SJSA1 (cell line): ENCODE measurements at places on chromosomes 11 and 22. TPM values are rescaled to one million over a fixed set of nuclear protein-coding genes. Genes with fewer than 3 reads are reported as not detected.

DNA sequence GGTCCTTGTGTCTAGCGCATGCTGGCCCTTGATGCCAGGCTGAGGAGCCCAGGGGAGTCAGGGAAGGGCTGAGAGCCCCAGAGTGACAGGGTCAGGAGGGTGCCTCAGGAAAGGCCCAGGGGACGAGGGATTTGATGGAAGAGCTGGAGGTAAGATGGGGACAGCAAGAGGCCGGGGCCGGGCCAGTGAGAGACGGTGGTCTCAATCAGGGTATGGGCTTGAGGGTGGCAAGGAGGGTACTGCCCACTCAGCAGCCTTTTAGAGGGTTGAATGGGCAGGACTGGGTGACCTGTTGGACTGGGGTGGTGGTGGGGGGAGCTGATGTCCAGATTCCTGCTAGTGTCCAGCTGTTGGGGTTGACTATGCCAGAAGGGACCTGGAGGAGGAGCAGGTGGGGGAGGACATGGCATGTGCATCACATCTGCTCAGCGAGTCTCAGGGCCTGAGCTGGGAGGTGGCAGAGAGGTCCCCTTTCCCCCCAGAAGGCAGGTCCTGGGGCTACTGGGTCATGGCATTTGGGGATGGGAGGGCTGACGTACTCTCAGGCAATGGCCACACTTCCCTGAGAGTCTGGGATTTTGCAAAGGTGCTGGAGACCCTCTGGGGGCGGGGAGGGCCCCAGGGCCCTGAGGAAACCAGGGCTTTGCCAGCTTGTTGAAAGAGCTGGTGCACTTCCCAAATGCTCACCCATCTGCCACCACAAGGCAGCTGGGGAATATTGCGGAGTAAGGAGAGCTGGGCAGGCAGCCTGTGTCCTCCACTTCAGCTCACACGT is 18.4 kb downstream of the MYO7A start:
- DNase-seq, result no peak

HBG2 gene
- not detected in 2 replicates for total RNA-seq

DNA sequence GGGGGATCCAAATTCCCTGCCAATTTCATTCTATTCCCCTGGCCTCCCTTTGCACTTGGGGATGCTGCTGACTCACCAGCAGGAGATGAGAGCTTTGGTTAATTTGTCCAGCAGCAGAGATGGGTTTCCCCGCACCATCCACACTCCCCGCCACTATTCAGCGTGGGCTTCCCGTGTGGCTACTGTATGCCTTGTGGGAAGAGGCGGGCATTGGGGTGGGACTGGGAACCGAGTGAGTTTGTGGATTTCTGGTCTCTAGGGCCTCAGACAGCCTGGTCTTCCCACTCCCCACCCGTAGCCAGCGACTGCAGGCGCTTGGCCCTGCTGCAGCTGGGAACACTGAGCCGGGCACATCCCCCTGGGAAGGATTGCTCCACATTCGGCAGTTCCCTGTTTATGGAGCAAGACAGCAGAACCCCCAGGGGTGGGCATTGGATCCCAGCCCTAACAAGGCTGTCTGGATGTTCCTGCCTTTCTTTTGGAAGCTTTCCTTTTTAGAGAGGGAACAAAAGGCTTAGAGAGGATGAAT is 23.4 kb downstream of the KIAA1671 start:
- DNase-seq, result no peak

GNG3 gene
- total RNA-seq, result not detected in 2 replicates

RAG2 gene
- total RNA-seq, result not detected in 2 replicates

- no peak for DNase-seq
Measured at GRCh38 chr11:71334191-71334590, 81.8 kb upstream of the SHANK2 start.

- DNase-seq, result no peak
Measured at GRCh38 chr22:48993655-48994054, 834.0 kb downstream of the BRD1 start.

GRCh38 chr22:25840167-25840566 is 98.2 kb downstream of the MYO18B start:
- no peak for DNase-seq

RSF1 gene
- total RNA-seq, result 9.5 and 10.6 TPM in 2 replicates

NPAS4 gene
- 1.3 and 2.2 TPM in 2 replicates for total RNA-seq

DNA sequence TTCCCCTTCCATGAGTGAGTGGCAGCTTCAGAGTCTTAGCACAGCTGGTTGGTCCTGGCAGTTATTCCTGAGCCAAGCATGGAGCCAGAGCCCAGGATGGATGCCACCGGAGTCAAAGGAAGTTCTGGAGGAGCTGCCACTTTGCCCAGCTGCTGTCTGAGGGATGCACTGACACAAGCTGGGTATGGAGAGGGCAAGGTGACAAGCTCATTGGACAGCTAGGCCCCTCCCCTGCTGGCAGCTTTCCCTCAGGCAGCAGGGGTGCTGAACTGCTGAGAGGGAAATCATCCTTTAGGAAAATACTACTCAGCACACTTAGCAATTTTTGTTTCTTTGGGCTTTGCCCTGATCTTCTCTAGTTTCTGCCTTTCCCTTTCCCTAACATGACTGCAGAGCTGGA is 99.3 kb upstream of the SESN3 start:
- DNase-seq, result no peak

GRCh38 chr11:102868339-102868738 is 6.4 kb downstream of the MMP12 start:
- no peak for DNase-seq
